ENCODE measurements at places on chromosomes 7 and 10.

DNA sequence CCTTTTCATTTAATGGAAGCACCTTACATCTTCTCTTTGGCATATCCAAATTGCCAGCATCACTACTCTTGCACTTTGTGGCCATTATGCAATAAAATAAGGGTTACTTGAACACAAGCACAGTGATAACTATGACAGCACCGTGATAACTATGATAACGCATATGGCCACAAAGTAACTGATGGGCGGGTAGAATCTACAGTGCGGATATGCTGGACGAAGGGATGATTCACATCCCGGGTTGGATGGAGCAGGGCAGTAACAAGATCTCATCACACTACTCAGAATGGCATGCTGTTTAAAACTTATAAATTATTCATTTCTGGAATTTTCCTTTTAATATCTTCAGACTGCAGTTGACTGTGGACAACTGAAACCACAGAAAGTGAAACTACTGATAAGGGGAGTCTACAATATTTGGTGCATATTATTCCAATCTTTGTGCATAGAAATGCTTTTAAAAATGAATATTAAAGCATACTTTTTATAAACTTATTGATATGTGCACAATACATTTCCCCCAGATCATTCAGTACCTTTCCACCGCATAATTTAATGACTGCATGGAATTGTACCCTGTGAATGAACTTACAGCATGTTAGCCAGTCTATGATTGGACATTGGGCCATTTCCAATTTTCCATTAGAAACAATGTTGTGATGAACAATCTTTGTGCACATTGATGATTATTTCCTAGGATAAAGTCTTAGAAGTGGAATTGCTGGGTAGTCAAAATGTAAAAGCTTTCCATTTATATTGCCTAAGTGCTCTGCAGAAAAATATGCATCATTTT is 136.4 kb downstream of the WNT2 start:
- DNase-seq: no peak

DNA sequence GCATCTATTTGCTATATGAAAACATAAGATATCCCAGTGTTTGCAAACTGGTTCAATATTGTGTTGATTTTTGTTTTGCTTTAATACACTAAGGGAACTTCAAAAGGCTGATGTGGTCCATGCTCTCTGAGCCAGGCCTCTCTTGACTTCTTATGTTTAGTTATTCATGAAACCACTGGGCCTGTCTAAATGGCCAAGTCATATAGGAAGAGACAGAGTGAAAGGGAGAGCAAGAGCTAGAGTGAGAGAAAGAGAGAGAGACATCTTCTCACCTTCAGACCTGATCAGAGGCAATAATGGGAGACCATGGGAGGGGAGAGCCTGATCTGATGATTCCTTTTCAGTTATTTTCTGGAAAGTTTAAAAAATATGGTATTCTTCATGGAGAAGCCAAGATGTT is 6.1 kb upstream of the FAS start:
- DNase-seq: no peak

DNA sequence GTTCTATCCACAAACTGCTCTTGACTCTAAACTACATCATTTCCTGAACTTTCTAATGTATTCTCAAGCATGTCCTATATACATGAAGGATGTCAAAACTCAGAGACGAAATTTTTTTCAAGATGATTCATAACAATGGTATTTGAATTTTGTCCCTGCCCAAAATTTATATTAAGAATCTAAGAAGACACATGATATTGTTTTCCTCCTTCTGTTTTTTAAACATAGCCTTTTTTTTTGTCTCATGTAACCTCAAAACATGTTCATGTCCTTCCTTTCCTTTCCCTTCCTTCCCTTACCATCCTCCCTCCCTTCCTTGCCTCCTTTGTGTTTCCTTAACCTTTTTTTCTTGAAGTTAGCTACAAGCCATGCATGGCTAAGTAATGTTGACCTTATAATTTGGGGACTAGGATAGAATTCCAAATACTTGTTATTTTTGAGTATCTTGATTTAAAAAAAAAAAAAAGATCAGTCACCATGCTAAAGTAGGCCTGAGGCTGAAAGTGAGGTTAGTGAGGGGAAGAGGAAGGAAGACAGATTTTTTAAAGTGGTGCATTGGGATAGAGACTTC is 163.0 kb downstream of the SUGCT start:
- DNase-seq: no peak

DNA sequence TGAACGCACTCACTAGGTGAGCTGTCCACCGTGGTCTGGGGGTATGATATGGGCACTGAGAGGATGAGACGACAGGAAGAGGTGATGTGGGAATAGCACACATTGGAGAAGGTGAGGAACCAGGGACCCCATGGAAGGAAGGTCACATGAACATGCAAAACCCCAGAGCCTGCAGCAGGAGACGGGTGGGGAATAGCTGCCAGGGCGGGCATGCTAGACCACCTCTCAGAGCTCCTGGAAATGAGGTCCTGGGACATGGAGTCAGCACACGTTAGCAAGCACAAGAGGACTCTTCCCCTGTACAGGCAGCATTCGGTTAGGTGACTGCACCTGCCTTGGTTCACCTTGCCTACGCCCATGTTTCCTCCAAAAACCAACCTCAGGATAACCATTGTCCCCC is 8.1 kb downstream of the FAM131B start:
- DNase-seq: no peak

DNA sequence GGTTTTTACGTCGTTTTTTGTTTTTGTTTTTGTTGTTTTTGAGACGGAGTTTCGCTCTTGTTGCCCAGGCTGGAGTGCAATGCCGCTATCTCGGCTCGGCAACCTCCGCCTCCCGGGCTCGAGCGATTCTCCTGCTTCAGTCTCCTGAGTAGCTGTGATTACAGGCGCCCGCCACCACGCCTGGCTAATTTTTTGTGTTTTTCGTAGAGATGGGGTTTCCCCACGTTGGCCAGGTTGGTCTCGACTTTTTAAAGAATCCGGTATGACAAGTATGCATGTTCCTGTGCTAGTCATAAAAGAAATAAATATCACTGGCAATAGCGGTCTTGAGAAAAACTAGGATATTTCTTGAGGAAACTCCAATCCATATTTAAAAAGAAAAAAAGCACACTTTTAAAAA is 2.7 kb upstream of the ARL4A start:
- no peak for DNase-seq

DNA sequence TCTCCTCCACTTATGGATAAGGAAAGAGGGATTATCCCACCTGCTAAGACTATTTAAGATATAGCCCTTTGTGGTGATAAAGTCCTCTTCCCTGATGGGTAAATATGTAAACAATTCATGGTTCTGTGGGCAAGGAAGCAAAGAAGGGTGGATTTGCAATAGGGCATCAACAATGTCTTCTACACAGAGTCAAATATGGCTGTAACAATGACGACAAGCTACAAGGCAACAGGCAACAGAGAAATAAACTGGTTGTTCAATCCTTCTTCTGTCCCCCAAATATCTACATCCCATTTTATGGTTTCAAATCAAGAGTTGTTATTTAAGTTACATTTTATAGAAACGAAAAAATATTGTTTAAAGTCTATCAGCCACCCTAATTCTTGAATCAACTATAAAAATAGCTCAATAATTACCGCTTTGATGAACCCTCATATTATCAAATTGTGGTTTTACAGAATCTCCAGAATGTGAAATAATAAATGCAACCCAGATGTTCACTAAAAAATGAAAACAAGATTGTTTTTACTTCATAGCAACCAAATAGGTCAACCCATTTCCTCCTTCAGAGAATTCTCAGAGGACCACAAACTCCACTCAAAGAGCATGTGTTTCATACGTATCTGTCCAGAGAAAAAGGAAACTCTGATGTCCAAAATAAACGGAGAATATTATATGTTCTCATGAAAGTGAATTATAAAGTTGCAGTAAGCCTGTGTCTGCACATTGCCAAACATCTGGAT is 13.8 kb downstream of the CYTH3 start:
- DNase-seq: no peak
